EH (cell line): ENCODE measurements at places on chromosomes 12 and 14.

GRCh38 chr12:57090490-57090889 is 1.6 kb downstream of the NAB2 start:
- DNase-seq, result no peak

- peak; percentile 71 for DNase-seq
Measured at GRCh38 chr14:102539544-102540314, 30.2 kb upstream of the ANKRD9 start.

- DNase-seq, result no peak
Measured at GRCh38 chr12:86634456-86635410, 378.5 kb upstream of the MGAT4C start.

DNA sequence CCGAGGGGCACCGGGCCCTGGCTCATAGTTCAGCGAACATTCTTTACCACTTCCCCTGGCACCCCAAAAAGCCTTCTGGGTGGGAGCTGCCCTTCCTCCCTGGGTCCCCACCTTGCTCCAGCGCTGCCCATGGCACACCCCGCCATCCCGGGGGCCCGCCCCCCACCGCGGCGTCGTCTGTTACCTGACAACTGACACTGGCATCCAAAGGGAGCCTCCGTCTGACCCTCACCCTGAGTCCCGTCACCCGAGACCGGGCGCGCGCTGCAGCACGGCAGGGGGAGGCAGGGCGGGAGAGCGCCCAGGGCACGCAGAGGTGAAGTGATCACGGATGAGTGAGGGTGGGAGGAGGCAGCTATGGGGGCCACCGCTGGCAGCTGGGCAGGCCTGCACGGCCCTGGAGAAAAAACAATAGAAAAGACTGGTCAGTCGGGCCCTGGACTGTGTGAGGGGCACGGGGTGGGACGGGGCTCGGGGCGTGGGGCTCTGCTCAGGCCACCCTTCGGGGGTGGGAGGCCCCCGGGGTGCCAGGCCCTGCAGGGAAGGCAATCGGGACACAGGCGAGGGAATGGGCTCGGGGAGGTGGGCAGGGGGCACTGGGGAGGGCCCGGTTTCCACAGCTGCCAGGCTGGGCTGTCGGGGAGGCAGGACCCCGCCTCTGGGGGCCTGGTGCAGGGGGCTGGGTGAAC is 40.7 kb downstream of the BCL11B start:
- no peak for DNase-seq

DNA sequence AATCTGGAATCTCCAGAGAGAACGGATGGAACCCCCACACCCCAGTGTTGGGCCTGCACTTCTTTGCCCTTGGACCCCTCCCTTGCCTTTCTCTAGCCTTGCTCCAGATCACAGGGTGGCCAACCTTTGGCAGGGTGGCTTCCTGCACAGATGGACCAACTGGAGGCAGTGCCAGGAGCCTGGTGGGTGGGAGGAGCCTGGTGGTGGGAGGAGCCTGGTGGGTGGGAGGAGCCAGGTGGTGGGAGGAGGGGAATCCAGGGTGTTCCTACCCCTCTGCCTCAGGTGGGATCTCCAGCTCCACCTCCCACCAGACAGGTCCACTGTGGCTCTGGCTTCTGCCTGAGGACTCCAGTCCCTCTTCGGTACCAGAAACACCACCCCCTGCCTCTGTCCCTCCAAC is 15.0 kb upstream of the ORAI1 start:
- no peak for DNase-seq

- no peak for DNase-seq
Measured at GRCh38 chr14:35985474-35986218, 159.5 kb downstream of the BRMS1L start.

GRCh38 chr14:24274101-24274543 is 2.7 kb upstream of the RABGGTA start:
- DNase-seq, result no peak

DNA sequence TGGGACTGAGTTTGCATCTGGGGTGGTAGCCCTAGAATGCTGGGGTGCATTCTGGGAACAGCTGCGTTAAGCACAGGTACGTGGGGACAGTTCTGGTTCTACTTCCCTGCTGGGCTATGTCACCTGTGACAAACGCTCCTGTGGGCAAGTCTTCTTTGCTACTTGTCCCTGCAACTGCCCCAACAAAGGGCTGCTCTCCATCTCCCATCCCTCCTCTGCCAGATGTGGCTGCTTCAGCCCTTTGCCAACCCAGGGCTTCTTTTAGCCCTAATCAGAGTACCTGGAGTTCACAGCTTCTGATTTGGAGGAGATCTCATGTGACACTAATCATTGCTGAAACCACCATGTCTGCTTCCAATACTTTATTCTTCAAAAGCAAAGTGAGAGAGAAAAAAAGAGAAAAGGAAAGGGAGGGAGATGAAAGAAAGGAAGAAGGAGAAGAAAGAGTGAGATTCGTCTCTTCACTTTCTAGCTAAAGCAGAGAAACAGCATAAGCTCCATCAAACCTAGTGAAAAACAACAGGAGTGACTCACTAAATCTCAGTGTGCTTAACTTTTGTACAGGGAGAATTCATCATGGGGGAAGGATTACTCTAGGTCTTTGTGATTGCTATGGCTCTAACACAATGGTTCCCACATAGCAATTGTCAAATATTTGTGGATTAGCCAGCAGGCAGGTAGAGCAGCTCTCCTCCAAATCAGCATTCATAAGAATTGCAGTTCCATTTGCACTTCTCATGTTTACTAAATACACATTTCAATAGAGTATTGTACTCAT is 174.8 kb downstream of the LRIG3 start:
- peak; percentile 6 for DNase-seq

- DNase-seq, result no peak
Measured at GRCh38 chr12:131087991-131088700, 134.4 kb downstream of the ADGRD1 start.

DNA sequence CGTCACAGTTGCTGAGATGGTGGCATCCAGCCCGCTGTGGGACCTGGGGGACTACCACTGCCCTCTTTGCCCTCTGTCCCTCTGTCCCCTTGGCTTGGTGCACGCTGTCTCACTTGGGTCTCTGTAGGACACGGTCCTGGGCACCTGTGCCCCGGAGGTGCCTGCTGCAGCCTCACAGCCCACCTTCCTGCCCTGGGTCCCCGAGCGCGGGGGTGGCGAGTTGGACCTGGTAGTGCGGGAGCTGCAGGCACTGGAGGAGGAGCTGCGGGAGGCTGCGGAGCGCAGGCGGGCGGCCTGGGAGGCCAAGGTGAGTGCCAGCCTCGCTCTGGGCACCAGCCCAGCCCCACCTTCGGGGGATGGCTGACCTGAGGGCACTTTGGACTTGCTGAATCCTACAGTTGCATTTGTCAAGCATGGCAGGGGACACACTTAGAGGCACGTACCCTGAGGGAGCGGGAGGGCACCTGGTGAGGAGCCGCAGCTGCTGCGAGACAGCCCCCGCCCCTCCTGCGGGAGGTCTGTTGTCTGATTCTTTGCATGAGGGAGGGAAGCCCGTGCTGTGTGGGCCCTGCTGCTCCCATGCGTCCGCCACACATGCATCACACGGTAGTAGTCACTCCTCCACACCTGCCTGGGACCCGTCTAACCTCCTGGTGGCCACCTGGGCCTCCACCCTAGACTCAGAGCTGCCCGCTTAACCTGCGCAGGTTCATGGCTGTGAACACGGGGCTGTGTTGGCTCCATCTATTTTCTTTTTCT is 6.8 kb downstream of the TEDC1 start:
- no peak for DNase-seq

DNA sequence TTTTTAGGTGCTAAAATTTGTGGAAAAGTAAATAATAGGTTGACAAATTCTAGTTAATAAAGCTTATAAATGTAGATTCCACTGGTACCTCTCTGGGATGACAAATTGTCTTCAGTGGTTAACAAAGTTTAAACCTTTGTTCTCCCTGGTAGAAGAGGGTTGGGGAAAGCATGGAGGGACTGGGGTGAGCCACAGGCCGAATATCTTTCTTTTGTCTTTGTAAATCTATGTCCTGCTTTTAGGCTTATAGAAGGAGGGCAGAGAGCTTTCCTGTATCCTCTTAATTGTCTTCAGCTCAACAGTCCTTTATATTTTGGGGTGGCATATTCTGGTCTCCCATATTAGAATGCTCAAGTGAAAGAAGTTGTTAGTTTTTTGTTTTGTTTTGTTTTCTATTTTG is 142.2 kb upstream of the CNOT2 start:
- DNase-seq, result no peak

- no peak for DNase-seq
Measured at GRCh38 chr14:21398901-21399300, 15.1 kb upstream of the SUPT16H start.

DNA sequence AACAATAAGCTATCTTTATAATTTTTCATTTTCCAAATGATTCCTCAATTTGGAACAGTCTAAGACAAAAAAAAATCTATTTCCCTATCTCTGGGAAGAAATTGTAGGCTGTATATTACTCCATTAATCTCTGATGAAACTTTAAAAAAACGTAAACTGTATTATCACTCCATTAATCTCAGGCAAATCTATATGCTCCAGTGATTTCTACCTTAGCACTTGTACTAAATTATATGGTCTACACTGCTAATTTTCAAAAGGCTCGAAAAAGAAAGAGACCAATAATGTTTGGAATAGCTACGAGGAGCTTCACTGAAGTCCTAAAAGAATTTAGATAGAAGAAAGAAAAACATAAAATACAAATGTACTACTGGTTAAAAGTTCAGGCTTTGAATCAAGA is 19.7 kb downstream of the MED13L start:
- no peak for DNase-seq

DNA sequence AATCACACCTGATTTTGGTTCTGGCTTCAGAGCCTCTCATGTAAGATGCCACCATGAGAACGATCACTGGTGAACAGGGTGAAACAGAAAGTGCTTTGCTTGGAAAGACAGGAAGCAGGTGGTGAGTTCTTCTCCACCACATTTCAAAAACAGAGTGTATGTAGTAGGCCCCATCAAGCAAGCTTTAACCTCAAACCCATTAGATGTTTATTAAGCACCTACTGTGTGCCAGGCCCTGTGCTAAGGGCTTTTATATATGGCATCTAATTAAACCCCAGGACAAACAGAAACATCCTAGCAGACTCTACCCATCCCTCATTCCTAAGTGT is 47.8 kb upstream of the MED13L start:
- no peak for DNase-seq

DNA sequence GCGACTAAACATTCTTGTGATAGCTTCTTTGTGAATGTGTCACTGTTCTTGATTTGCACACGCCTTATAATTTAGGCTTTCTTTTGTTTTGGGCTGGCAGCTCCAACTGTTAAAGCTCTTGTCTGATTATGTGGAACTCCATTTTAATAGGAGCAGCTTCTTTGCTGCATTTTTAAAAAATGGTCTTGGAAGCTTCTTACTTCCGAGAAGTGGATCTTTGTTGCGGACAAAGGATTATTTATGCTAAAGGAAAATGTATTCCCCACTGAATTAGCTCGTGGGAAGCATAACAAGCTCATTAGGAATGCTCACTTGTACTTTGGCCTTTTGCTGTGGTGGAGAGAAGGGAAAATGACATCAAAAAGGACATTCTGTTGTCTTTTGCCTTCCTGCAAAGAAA is 20.0 kb downstream of the GAS2L3 start:
- peak; percentile 38 for DNase-seq

DNA sequence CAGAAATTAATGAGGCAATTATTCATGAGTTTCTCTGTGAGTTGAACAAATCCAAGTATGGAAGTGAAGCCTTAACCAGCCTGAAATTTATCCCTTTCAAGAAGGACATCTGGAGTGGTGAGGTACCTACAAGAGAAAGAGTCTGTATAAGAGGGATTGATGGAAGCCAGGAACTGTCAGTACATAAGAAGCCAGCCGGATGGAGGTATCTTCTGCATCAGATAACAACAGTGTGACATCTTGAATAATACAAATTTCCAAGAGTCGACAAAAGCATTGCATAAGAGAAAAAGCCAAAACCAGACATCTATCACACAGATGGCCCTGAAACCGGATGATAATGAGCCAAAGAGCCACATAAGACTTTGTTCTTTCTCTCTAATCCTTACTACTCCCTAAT is 781.2 kb downstream of the FLRT2 start:
- no peak for DNase-seq

DNA sequence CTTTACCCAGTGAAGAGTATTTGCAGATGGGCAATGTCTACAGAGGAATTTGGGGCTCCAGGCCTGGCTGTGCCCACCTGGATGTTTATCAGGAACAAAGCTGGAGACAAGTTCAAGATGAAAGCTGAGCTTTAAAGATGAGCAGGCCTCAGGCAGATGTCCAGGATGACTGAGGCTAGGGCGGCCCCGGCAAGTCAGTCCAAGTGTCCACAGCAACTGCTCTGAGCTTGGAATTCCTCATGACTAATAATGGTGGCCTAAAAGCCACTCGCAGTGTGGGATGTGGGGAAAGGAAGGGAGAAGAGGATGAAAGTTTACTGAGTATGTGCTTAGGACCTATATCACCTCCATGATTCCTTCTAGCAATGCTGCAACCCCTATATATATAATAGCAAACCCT is 128.2 kb upstream of the NOS1 start:
- peak; percentile 16 for DNase-seq

DNA sequence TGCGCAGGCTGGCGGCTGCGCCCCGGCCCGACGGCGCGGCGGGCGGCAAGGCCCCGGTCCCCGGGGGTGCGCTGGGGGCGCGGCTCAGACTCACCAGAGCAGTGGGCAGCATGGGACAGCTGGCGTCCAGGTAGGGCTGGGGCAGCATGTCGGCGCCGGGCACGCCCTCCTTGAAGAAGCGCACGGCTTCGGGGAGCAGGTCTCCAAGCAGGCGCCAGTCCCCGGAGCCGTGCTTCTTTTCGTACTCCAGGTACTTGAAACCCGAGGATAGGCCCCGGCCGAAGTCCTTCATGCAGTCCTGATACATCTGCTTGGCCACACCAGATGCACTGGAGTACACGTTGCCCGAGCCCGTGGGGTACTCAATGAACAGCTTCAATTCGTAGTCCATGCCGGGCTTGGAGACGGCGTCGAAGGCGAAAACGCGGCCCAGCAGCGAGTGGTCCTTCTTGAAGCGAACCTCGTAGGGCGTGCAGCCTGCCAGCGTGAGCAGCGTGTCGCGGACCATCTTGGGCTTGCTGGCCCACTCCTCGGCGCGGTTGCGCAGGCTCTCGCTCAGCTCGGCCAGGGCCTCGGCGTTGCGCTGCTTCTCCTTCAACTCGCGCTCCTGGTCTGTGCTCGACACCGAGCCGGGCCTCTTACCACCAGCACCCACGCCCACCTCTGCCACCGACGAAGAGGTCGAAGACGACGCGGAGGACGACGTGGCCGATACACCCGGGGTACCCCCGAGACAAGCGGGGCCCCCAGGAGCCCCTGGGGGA is 2.2 kb downstream of the IRF2BPL start:
- DNase-seq, result peak; percentile 52

DNA sequence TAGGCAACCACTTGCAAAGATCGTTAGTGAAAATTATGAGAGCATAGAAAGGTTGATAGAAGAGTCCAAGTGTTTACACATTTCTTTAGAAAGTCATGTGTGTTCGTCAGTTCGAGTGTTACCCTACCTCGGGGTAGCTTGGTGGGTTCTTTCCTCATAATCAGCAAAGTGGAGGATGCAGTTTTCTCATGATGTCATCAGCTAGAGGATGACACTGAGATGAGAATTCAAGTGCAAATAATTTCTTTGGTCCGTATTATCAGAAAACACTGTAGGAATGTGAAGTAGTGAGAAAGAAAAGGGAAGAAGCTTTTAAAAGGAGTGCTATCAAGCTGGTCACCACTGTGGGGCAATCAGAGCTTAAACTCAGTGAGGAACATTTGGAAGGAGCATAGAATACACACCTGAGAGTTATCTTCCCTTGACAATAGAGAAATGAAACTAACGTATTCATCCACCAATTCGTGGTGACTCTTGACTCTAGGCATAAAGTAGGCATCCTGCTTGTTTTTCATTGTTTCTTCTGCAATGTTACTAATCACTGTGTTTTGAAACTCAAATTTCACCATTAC is 1340.9 kb upstream of the TMEM132C start:
- DNase-seq, result no peak
